Natural killer cell (primary cell): ENCODE measurements at places on chromosomes 5 and 9.

- peak; percentile 88 for DNase-seq
Observed at GRCh38 chr5:135398855-135399793, at the start of gene MACROH2A1. TSS of gene MACROH2A1 (minus strand) at chr5:135399231. CDS start at chr5:135389093, 10,138 bp downstream.

DNA sequence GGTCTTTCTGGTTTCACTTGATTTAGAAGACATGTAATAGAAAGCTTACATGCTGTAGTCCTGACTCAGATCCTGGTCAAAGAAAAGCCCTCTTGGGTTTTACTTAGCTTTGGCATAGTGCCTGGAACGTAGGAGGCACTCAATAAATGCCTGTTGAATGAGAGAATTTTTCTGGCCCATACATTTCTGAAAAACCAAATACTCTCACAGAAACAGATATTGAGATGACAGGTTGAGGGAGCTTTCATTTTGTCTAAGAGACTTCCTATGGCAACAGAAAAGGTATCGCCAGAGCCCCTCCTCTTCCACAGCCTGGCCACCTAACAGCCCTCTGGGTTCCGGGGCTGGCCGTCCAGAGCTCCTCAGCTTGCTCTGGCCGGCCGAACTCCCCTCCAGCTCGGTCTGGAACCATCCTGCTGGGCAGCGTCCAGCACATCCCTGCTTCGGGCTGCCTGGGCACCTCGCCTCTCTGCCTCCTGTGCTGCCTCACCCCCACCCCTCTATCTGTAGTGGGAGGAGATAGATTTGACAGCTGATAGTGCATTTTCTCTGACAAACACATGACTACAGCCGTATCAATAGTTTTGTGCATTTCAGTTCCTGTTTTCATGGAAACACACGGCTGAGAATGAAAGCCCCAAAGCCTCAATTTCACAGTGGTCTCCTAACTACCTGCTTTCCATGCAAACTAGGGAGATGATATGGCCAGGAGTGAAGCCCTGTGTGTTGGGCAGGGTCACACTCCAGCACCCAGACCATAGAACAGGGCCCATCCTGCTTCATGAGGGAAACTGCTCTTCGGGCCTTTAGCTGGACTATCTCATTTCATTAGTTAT lies 1.1 kb downstream of the IL4 start:
- DNase-seq = no peak

DNA sequence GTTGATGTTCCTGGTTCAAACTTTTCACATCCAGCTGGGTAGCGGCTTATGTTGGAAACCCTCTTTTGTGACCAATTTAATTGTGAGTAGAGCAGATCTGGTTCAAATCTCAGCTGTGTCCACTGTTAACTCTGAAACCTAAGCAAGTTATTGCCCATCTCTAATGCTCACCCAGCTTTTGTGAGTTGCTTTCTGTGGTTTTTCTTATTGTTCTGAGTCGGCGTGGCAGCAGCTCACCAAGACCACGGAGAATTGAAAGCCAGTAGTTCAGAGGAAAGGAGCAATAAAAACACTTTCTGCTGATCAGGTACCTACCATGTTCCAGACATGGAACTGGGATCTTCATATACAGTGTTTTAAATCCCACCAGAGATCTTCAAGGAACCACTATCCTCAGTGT lies 114.4 kb downstream of the DOCK2 start:
- no peak for DNase-seq

DNA sequence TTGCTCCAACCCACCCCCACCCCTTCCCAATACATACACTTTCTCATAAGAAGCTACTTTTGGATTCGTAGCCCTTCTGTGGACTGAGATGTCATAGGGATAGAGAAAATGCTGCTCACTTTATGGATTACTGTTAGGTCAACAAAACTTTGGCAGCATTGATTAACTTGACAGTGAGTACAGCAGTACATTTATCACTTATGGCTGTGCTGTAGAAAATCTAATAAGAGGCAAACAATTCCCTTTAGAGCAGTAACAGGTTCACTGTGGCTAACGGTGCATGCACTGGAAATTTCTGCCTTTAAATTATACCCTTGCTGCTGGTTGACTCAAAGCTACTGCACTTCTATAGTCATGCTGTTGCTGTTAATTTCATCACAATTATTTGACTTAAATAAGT lies 59.2 kb downstream of the PPIC start:
- no peak for DNase-seq

- DNase-seq = no peak
Observed at GRCh38 chr9:21965401-21965951, 28.7 kb downstream of the CDKN2A start.

DNA sequence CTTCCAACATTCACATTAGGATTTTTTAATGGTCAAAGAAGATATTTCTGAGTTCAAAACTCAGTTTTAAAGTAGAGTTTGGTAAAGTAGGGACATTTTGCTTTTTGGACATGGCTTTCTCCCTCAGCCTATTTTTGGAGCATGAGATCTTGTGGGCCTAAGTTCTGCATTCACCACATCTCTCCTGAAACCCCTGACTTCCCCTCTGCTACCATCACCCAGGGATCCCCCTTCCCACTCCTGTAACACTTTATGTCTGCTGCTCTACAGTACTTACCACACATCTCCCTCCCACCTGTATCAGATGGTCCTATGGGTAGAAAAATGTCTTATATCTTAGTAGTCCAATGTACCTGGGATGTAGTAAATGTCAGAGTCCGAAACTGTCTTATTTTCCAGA lies 48.2 kb upstream of the JAK2 start:
- DNase-seq = no peak

DNA sequence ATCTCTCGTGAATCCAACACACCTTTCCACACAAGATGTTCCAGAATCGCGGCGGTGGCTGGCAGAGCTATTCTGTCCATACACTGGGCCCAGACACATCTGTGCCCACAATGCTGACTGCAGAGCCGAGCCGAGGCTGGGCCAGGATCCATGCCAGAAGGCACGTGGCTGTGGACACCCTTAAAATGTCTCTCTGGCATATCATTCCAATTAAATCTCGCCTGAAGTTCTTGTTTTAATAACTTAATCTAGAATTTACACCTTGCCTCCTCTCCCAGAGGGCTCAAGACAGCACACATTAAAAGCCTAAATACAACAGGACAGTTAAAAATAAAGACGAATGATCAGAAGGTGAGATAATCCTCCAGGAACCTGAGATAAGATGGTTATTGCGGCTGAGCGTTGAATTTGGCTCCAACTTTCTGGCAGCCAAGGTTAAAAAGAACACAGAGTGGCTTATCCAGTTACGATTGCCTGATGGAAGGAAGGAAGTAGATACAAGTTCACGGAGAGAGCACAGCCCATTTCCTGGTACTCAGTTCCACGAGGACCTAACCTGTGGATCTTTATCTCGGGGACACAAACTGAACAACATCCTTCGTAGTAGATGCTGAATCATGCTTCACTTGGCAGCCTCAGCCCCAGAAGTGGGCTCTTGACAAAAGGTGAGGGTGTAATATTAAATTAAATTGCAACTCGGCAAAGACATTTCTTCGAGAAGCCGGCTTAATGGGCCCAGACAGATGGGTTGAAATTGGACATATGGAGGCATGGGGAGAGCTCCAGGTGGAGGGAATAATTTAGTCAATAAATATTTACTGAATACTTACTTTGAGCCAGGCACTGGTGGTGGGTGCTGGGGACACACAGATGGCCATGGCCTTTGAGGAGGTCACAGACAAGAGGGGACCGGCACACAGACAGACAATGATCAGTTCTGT lies 86.0 kb upstream of the TBC1D2 start:
- DNase-seq = no peak

- no peak for DNase-seq
Observed at GRCh38 chr9:106653213-106653612, 209.8 kb upstream of the ZNF462 start.

GRCh38 chr5:12777342-12777741 lies 873.1 kb upstream of the CTNND2 start:
- DNase-seq = no peak

GRCh38 chr9:138075961-138076649 lies 198.5 kb downstream of the CACNA1B start:
- no peak for DNase-seq

- DNase-seq = no peak
Observed at GRCh38 chr5:169647566-169647965, 10.5 kb downstream of the DOCK2 start.

DNA sequence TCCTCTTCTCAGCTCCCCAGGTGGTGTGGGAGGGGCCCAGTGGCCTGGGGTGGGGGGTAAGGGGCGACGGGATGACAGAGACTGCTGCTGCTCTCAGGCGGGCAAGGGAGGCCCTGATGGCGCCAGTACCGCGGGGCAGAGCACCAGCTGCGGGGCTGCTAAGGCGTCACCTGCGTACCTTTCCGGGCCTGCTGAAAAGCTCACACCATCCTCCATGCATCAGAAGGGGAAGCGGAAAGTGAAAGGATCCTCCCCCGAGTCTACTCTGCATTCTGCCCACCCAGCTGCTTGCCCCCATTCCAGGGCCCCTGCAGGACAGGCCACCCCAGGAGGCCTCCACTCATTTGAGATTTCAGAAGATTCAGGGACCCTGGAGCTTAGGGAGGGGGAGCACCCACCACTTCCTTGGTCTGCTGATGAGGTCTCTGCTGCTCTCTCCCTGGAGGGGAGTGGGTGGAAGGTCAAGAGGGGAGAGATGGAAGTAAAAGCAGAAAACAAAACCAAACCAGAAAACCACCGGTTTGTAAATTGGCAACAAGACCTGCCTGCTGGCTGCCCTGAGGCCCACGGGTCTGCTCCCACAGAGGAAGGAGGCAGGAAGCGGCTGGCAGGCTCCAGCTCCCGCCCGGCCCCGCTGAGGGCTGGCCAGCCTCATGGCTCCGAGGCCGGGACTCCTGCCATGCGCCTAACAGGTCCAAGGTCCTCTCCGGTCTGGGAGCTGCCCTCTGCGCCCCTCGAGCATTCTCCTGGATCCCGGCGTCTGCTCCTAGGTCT lies 33.6 kb downstream of the PRRT1B start:
- DNase-seq = no peak

DNA sequence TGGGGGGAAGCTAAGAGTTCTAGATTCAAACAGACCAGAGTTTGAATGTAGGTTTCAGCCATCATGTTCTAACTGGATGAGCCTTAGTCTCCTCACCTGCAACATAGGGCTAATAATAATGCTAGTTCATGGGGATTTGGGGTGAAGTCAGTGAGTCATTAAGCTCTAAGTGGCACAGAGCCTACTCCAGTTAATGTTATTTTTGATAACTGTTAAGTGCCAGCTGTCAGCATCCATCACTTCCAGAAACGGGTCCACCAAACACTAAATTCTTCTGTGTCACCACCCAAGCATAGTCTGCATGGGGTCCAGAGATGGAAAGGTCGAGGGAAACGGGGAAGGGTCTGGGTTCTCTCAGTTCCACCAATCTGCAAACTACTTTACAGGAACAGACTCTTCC lies 1.8 kb upstream of the TSC1 start:
- DNase-seq = no peak

DNA sequence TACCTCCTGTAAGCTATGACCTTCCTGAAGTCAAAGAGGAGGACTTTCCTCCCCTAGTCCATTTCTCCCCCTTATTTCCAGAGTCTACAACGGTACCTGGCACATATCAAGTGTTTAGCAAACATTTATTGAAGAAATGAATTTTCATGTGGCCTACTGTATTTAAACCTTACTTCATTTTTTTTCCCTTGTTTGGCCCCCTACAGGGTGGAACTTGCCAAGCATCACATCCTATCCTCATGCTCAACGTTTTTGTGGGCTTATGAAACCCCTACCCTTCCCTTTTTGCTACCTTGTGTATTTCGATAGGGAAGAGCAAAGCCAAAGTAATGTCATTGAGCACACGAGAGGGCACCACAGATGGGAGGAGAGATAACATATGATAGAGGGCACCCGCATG lies 1857.8 kb upstream of the WWC1 start:
- no peak for DNase-seq

DNA sequence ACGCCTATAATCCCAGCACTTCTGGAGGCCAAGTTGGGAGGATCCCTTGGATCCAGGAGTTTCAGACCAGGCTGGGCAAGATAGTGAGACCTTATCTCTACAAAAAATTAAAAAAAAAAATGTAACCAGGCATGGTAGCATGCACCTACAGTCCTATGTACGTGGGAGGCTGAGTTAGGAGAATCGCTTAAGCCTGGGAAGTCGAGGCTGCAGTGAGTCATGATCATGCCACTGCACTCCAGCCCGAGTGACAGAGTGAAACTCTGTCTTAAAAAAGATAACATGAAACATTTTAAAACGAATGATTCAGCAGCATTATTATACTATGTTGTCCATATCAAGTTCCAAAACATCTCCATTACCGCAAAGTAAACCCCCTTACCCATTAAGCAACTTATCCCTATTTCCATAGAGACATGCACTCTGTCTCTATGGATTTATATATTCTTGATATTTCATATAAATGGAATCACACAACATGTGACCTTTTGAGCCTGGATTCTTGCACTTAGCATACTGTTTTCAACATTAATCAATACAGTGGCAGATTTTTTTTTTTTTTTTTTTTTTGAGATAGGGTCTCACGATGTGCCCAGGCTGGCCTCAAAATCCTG lies 56.9 kb upstream of the MTMR12 start:
- no peak for DNase-seq

- DNase-seq = no peak
Observed at GRCh38 chr5:2093859-2094615, 211.3 kb upstream of the IRX4 start.

GRCh38 chr5:150779397-150780186 lies 1.0 kb downstream of the SMIM3 start:
- peak; percentile 9 for DNase-seq

- DNase-seq = no peak
Observed at GRCh38 chr9:101354143-101354764, 30.6 kb downstream of the BAAT start.

GRCh38 chr5:33936004-33936380 lies 194 bp upstream of the RXFP3 start:
- no peak for DNase-seq

- no peak for DNase-seq
Observed at GRCh38 chr9:76116913-76117312, 226.4 kb downstream of the PCSK5 start.

- DNase-seq = no peak
Observed at GRCh38 chr5:120091376-120091948, 372.6 kb upstream of the PRR16 start.

DNA sequence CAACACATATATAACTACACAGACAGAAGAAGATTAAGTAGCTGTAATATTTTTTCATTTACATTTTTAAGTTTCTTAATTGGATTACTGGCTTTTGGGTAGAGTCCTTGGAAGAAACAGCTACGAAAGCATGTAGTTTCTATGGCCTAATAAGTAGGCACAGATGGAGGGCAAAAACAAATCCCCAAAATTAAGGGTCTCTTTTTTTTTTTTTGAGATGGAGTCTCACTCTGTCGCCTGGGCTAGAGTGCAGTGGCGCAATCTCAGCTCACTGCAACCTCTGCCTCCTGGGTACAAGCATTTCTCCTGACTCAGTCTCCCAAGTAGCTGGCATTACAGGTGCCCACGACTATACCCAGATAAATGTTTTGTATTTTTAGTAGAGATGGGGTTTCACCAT lies 27.1 kb upstream of the MTMR12 start:
- DNase-seq = no peak

GRCh38 chr9:133108794-133109641 lies 12.0 kb downstream of the RALGDS start:
- no peak for DNase-seq

GRCh38 chr9:2576631-2577030 lies 45.0 kb upstream of the VLDLR start:
- no peak for DNase-seq
